ENCODE measurements at places on chromosomes 16 and 17. TPM values are rescaled to one million over a fixed set of nuclear protein-coding genes. Genes with fewer than 3 reads are reported as not detected.
A peak's percentile ranks its signal among the peaks of the same experiment; 100 is the strongest.

DNA sequence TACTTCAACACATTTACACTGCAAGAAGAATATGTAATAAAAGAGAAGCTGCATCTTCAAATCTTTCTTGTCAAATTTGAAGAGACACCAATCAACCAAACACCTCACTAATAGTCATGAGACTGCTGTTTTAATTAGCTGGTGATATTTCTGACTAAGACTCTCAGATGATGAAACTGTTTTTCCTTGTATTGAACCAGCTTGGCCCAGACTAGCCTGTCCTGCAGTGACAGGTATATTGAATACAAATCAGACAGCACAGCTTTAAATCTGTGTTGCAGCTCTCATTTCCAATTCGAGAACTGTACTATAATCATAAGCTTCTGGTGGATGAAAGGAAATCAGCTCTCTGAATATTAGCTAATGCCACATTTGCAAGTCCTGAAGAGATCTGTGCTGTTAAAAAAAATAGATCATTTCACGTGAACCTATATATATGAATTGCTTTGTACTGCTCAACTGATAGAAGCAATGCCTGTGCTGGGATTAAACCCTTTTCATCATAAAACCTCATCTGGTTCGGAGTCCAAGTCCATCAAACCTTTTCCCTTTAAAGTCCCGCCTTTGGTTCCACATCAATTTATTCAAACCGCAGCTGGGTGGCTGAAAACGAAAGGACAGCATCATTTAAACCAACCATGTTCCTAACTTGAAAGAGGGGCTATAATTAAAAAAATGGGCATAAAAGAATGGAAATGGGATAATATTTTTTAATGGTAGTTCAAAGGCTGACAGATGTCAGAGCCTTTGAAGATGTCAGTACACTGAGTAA lies 306.2 kb downstream of the CEP112 start:
- no peaks in the 10 kb centered on the region for H3K36me3 ChIP-seq
- no peak for DNase-seq
- H3K4me3 ChIP-seq: no peak overlapping the region
- no peaks in the 10 kb centered on the region for H3K27me3 ChIP-seq

The PRAC2 gene
- total RNA-seq: not detected

GRCh38 chr16:68081861-68082628 lies 3.1 kb upstream of the NFATC3 start:
- H3K4me1 ChIP-seq: peaks cover 80% of the 10 kb centered on the region
- H3K27ac ChIP-seq: peak overlapping the region; percentile 25
- H3K36me3 ChIP-seq: peaks cover 25% of the 10 kb centered on the region
- H3K27me3 ChIP-seq: no peaks in the 10 kb centered on the region
- no peak overlapping the region for H3K4me3 ChIP-seq

The CHST5 gene
- total RNA-seq: 3.6 TPM

DNA sequence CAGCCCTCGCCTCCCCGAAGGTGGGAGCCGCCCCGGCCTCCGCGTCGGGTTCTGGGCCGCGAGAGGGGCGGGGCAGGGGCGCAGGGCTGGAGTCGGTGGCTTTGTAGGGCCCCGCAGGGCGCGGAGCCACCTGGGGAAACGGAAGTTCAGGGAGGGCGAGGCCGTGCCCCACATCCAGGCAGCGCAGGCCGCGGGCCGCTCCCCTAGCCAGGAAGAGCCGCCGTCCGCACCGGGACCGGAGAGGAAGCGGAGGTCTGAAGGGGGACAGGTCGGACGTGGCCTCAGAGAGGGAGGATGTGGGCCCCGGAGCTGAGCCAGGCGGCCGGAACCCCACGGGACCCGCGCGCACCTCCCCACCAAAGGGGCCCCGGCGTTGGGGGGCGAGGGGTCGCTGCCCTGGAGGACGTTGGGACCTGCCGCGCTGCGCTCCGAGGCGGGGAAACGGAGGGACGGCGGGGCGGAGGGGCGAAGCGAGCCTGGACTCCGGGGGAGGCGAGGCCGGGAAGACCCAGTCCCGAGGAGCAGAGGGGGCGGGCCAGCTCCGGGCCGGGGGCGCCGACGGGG lies 482 bp upstream of the SLC16A3 start:
- H3K27me3 ChIP-seq: no peaks in the 10 kb centered on the region
- H3K27ac ChIP-seq: peak overlapping the region; percentile 92
- H3K4me1 ChIP-seq: peaks cover 69% of the 10 kb centered on the region
- DNase-seq: peak; percentile 72

The MMP2 gene
- 142 TPM for total RNA-seq

The IKZF3 gene
- 1.1 TPM for total RNA-seq

GRCh38 chr17:81476635-81477034 lies 36.0 kb downstream of the ACTG1 start:
- H3K4me1 ChIP-seq: peaks cover 11% of the 10 kb centered on the region
- H3K4me3 ChIP-seq: no peak overlapping the region
- no peaks in the 10 kb centered on the region for H3K36me3 ChIP-seq
- H3K27ac ChIP-seq: no peak overlapping the region

- no peak overlapping the region for H3K27ac ChIP-seq
- H3K4me3 ChIP-seq: no peak overlapping the region
- no peak for DNase-seq
- H3K4me1 ChIP-seq: no peaks in the 10 kb centered on the region
- H3K27me3 ChIP-seq: no peaks in the 10 kb centered on the region
- peaks cover 88% of the 10 kb centered on the region for H3K36me3 ChIP-seq
These were observed 20.2 kb downstream of the TMEM186 start for GRCh38 chr16:8777217-8777616.

DNA sequence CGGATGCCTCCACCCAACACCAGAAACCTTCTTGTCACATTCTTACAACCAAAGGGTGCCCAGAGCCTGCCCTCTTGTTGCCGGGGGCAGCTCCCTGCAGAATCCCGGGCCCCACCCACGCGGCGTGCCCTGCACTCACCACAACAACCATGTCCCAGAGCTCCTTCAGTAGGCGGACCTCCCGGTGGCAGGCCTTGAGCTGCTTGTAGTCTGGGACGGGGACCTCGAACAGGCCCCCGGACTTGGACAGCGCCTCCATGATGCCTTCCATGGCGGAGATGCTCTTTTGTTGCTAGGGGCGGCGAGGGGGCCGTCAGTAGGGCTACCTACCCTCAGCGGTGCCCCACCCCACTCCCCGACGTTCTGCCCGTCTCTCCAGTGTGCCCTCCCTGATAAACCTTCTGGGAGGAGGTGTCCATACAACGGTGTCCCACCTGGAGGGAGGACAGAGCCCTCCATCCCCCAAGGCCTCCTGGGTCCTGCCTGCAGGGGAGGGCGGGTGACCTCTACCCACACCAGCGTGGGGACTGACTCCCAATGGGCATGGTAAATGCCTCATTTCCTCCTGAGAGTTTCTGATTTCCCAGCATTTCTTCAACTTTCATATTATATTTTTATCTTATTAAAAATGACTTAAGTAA lies 52.2 kb downstream of the DNAH17 start:
- DNase-seq: no peak
- H3K27ac ChIP-seq: no peak overlapping the region
- no peaks in the 10 kb centered on the region for H3K27me3 ChIP-seq
- no peaks in the 10 kb centered on the region for H3K4me1 ChIP-seq
- no peaks in the 10 kb centered on the region for H3K36me3 ChIP-seq
- no peak overlapping the region for H3K4me3 ChIP-seq
